ENCODE measurements at places on chromosomes 5 and 9.

- DNase-seq = no peak
Observed at GRCh38 chr9:76571743-76572146, 112.8 kb downstream of the GCNT1 start.

DNA sequence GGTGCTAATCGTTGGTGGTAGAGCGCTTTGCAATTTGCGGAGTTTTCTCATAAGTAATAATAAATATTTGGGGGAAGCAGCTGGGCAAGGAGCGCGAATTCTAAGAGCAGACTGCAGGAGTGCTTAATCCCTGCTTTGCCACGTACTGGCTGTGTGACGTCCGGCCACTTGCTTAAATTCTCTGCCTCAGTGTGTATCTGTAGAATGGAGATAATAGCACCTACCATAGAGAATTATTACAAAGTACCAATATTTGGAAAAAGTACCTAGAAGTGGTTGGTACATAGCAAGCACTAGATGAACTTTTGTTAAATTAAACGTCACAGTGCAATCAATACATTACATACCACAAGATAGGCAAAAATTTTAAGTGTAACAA is 598 bp upstream of the TMED7 start:
- no peak for DNase-seq

DNA sequence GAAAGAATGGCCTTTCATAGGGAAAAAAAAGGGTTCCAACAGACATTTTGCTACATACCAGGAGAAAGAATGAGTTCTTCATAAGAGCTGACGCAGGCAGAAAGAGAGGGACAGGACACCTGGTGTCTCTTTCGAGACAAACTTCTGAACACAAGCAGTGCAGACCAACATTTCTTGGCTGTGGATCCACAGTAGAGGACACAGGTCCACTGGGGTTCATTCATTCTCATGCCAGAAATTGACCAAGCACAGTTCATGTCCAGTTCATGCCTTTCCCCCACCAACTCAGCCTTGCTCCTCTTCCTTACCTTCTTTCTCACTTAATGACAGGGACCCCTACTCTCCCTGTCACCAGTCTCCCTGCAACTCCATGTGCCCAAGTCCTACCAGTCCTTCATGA is 137.7 kb downstream of the WDR41 start:
- no peak for DNase-seq

DNA sequence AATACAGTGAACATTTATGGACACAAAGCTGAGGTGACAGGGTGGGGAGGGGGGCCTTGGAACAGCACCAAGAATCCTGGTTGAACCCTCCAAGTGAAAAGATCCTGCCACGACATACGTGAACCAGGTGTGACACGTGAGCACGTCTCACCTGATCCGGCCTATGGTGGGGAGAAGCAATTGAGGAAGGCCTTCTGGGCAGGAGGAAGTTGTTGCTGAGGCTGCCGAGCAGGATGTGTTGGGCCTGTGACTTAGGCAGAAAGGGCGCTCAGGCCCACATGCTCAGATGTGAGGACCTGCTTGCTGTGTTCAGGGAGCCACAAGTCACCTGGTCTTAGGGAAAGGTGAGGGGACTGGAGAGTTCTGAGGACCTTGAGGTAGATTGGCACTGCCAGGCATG is 2.5 kb upstream of the MAPK9 start:
- no peak for DNase-seq

DNA sequence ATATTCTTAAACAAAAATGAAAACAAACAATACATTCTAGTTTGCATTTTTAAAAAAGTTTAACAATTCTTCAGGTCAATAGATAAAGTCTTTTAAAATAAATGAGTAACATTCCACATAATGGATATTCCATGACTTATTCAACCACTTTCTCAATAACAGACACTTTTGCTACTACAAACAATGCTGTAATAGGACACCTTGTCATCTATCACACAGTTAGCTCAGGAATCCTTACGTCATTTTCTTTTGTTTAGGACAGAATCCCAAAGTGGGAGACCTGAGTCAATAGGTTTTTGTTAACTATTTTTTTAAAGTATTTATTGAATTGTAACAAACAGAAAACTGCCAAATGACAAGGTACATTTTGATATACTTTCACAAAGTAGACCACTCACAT is 72.5 kb downstream of the CEP120 start:
- no peak for DNase-seq

- DNase-seq = no peak
Observed at GRCh38 chr9:2270565-2270964, 255.4 kb downstream of the SMARCA2 start.

DNA sequence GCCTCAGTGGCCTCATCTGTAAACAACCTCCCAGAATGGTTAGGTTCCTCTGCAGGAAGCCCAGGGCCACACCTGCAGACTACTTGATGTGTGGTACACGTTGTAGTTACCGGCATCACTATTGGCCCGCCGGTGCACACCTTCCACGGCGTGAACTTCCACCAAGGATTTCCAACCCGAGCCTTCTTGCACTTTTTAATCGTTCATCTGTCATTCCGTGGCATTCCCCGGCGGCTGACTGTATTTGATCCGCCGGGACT is 5.3 kb upstream of the TRIM41 start:
- peak; percentile 39 for DNase-seq

GRCh38 chr5:172740428-172741205 is 30.4 kb downstream of the DUSP1 start:
- DNase-seq = no peak

- no peak for DNase-seq
Observed at GRCh38 chr9:105026451-105026850, 98.5 kb upstream of the ABCA1 start.

- DNase-seq = no peak
Observed at GRCh38 chr5:1183424-1184162, 17.8 kb upstream of the SLC6A19 start.

Data from activated effector memory CD4-positive, alpha-beta T cell treated with Interleukin-2 at 50 U/mL for 16 hours (primary cell).